Naive thymus-derived CD4-positive, alpha-beta T cell (primary cell): ENCODE measurements at places on chromosomes 13 and 19.
A peak's percentile ranks its signal among the peaks of the same experiment; 100 is the strongest.

DNA sequence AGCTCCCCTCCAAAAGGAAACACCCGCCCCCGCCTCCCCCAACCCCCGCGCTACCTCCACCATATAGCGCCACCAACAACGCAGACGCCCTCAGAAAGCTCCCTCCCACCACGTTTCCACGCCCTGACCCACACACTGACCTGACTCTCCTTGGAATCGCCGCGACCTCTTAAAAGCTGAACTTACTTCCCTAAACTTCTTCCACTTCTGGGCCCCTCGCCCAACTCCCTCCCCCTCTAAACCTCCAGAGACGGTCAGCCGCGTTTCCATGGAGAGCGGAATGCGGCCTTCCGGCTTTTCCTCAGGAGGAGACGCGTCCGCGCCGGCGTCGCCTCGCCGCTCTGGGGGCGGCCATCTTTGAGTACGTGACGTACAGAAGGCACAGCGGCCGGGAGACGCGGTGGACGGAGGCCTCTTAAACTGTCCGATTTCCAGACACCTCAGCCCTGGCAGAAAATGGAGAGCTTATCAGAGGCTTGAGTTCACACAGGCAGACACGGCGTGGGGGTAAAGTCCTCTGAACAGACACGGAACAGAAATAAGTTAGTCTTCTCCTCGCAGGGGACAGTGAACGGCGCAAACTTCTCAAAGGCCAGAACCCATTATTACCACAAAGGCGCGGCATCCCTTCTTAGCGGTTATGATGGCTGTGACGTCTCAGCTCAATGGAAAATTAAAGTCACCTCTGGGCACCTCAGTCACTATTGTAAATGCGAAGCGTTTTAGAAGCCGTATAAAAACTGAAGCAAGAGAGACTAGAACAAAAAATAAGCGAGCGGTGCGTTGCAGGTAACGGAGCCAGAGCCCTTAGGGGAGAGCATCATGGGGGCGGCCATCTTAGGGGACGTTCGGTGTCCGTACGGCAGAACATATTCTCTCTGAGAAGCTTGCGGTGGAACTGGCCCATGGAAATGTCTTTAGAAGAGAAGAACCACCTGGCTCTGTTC lies at the start of gene ZNF432:
Gene ZNF432 (minus strand): TSS at position 284 of the 947 bp plus-strand sequence. CDS start 1,970 bp downstream, outside the sequence.
- peak; percentile 79 for DNase-seq

GRCh38 chr13:113048766-113049165 lies 56.8 kb upstream of the F7 start:
- no peak for DNase-seq

DNA sequence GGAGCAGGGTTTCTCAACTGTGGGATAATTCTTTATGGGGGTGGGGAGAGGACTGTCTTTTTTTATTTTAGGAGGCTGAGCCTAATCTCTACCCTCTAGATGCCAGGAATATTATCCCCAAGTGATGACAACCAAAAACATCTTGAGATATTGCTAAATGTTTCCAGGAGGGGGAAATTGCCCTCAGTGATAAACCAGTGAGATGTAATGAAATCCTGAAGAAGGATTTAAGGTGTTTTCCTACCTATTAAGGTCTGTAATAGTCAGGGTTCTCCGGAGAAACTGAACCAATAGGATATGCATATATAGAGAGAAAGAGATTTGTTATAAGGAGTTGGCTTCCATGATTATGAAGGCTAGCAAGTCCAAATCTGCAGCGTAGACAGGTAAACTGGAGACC lies 208.3 kb upstream of the MIR17HG start:
- no peak for DNase-seq

GRCh38 chr13:27774651-27775050 lies 17.6 kb upstream of the GSX1 start:
- no peak for DNase-seq

- no peak for DNase-seq
These were observed 43.1 kb downstream of the NFIC start for GRCh38 chr19:3409346-3410064.

DNA sequence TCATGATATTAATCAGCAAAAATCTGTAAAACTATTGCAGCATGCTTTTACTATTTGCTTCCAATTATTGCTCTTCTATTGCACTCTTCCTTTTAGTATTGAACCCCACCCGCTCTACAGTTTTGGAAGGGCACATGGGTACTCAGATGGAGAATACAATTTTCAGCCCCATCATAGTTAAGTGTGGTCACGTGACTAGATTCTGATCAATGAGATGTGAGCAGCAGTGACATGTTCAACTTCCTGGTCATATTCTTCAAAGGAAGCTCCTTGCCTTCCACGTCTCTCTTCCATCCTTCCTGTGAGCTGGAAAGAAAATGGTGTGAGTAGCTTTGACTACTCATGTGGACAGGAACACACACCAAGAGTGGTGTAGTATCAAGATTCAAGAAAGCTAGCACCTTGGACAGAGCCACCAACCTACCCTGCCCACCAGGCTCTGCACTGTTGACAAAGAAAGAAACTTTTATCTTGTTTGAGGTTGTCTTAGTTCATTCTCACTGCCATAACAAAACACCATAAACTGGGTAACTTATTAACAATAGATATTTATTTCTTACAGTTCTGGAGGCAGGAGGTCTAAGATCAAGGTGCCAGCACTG lies 3.8 kb upstream of the FGF14 start:
- no peak for DNase-seq

DNA sequence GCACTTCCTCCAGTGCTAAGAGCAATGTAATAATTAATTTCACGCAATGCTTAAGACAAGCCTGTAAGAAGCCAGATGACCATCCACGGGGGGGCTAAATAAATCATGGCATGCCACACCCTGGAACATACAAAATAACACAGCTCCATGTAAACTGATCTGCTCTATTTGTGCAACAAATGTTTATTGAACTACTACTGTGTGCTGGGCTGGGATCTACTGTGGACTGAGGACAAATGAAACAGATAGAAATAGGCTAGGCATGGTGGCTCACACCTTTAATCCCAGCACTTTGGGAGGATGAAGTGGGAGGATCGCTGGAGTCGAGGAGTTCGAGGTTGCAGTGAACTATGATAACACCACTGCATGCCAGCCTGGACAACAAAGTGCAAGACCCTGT lies 21.3 kb downstream of the TGFB1 start:
- no peak for DNase-seq

GRCh38 chr13:64617231-64617630 lies 2612.9 kb downstream of the PCDH9 start:
- DNase-seq, result no peak

DNA sequence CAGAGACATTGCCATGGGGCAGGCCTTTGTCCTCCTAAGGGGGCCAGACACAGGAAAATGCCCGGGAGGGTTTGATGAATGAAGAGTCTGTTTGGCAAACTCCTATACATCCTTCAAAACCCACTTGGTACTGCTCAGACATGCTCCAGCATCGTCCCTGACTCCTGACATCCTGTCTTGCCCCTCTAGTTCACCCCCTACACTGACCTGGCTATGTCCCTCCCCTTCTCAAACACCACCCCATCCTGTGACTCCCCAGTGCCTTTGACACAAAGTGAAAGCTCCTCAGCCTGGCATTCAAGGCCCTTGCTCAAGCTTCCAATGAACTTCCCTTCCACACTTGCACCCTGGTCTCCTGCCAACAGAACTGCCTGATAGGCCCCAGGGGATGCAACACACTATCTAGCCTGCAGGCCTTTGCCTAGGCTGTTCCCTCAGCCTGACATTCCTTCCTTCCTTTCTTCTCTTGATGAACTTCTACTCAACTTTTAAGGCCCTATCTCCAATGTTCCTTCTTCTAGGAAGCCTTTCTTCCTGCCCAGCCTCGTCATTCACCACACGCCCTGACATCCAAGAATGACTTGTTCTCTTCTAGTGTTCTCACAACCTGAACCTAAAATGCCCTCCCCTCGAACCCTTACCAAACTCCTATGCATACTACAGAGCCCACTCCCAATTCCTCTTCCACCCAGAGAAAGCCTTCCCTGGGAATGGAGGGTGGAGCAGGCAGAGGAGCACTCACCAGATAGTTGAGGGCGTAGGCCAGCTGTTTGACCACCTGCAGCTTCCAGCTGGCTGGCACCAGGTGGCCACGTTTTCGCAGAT lies 12.4 kb downstream of the JAK3 start:
- DNase-seq, result no peak

GRCh38 chr13:114089751-114090400 lies 42.5 kb downstream of the RASA3 start:
- no peak for DNase-seq

- DNase-seq, result no peak
These were observed 211.8 kb downstream of the UQCRFS1 start for GRCh38 chr19:29001141-29001581.

- DNase-seq, result peak; percentile 1
These were observed 666 bp downstream of the BIVM start for GRCh38 chr13:102799426-102800144.

GRCh38 chr19:45117671-45118070 lies 24.7 kb downstream of the PPP1R37 start:
- DNase-seq, result no peak

DNA sequence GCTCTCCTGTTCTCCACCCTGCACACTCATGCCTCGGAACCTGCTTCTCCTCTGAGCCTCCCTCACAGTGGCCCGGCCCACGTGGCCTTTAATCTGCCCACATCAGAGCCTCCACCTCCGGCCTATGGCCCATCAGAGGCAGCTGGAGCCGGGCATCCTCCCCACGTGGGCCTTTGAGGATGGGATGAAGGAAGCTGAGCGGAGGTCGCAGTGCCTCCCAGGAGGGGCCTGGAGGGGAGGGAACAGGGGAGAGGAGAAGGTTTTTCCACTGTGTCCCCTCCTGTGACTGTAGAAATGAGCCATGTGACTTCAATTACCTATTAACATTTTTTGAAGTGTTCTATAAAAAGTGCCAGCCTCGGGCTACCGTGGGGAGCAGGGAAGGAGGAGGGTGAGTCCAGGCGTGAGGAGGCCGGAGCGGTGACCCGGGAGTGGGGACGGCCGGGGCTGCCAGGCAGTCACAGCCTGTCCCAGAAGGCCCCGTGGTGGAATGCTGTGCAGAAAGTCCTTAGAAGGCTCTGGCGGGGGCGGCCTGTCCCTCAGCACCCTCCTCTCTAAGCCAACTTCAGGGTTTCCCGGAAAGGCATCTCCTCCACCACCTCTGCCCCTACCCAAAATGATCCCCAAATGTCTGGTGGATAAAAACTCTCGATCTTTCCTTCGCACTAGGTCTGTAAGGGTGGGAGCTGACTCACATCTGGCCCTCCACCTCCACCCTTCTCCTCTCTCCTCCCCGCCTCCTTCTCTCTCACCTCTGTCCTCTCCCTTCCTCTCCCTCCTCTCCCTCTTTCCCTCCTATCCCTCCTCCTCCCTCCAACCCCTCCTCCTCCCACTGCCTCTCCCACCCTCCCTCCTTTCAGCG lies 24.8 kb upstream of the SLC1A5 start:
- DNase-seq, result no peak

DNA sequence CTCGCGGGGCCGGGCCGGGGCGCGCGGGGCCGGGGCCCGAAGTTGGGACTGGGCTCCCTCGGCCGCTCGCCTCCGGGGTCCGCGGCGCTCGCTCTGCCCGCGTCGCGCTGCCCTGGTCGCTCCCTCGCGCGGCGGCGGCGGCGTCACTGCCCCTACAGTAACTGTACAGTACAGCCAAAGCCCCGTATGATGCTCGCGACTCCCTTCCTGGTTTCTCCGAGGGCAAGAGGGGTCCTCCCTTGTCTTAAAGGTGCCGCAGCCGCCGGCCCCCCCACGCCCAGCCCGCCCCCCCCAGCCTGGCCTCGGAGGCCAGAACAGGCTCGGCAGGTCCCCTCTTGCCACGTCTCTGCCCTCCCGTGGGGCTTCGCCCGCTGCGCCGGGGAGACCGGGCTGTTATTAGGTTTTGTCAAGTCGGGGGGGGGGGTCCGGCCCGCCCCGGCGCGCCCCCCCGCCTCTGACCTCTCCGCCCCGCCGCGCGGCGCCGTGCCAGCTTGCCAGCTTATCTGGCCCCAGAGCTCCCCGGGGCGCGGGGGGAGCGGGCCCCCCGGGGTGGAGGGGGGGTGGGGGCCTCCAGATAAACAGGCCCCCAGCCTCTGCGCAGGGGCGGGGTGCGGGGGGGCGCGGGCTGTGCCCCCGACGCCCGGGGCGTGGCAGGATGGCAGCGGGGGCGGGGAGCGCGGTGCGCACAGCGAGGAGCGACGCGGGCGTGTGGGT lies at the start of gene ZBTB7A:
Gene ZBTB7A (minus strand): TSS at position 218 of the 714 bp plus-strand sequence. CDS start 11,667 bp downstream, outside the sequence.
- peak; percentile 84 for DNase-seq

DNA sequence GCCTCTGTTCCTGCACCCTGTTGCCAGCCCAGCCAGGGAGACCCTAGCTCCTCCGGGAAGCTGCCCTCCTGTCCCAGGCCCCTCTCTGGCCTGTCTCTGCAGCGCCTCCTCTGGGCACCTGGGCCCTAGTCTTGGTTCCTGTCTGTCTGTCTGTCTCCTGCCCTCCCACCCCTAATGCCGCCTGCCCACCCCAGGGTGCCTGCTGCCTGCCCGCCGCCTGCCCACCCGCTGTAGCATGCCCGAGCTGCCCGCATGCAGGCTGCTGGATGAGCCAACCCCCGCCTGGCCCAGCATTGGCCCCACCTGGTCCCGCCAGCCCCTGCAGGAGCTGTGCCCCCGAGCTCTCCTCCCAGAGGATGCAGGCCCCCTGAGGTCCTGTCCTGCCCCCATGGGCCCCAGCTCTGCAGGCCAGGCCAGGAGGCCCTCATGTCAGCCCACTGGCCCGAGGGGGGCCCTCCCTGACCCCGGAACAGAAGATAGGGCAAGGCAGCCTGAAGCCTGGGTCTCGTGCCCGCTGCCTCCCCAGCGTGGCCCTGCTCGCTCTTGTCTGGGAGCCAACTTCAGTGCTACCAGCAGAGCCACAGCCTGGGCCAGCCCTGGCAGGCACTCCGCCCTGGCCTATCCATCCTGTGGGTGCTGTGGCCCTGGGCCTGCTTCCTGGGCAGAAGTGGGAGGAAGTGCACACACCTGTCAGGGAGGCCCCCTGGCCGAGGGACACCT lies 5.2 kb downstream of the MAP2K7 start:
- no peak for DNase-seq

DNA sequence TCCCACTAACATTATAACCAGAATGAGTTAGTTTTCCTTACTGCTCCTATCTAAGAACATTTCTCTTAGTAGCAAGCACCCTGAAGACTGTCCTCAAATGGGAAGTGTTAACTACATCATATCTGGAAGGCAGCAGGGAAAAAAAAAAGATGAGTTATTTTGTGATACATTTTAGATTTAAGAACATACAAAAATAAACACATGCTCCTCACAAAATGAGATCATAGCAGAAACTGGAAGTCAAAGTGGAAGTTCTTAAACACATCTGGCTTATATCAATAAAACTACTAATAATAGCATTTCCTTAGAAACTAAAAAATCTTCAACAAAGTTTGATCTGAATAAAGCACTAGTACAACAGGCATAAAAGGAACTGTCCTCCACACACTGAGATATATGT lies 70.4 kb downstream of the SLITRK6 start:
- no peak for DNase-seq

- DNase-seq, result no peak
These were observed 4.9 kb upstream of the CLEC17A start for GRCh38 chr19:14577885-14578427.

- DNase-seq, result no peak
These were observed 68.4 kb downstream of the TUBGCP3 start for GRCh38 chr13:112519517-112520060.
